Activated CD4-positive, alpha-beta T cell treated with anti-CD3 and anti-CD28 coated beads, Interleukin-2, amount 10 ng/mL, durations not matched to agents 24 days and 14 days (primary cell): ENCODE measurements at places on chromosomes 1 and 21. TPM values are rescaled to one million over a fixed set of nuclear protein-coding genes. Genes with fewer than 3 reads are reported as not detected.

- DNase-seq = no peak
Measured at GRCh38 chr21:43794311-43794710, 4.9 kb downstream of the RRP1 start.

DNA sequence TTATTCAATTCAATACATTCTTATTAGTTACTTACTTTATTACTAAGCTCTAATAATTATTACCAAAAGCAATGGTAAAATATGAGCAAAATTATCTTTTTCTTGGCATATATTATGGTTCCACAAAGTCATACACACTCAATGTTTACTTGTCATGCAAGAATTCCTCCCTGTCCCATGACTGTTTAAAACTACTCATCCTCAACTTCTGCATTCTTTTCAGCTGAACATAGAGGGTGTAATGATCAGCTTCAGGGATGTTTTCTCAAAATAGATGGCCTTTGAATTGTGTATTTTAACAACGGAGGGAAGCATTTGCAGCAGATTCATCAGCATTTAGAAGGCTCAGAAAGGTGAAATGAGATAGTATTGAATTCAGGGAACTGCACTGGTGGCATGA, 499.0 kb downstream of the RWDD3 start:
- no peak for DNase-seq

Gene CLIC4
- total RNA-seq = 15.7 and 17.4 TPM in 2 replicates

Gene HEYL
- not detected in 2 replicates for total RNA-seq
